Cerebellar nuclear complex (tissue), 1 donor: ENCODE measurements at places on chromosomes 4 and X.

DNA sequence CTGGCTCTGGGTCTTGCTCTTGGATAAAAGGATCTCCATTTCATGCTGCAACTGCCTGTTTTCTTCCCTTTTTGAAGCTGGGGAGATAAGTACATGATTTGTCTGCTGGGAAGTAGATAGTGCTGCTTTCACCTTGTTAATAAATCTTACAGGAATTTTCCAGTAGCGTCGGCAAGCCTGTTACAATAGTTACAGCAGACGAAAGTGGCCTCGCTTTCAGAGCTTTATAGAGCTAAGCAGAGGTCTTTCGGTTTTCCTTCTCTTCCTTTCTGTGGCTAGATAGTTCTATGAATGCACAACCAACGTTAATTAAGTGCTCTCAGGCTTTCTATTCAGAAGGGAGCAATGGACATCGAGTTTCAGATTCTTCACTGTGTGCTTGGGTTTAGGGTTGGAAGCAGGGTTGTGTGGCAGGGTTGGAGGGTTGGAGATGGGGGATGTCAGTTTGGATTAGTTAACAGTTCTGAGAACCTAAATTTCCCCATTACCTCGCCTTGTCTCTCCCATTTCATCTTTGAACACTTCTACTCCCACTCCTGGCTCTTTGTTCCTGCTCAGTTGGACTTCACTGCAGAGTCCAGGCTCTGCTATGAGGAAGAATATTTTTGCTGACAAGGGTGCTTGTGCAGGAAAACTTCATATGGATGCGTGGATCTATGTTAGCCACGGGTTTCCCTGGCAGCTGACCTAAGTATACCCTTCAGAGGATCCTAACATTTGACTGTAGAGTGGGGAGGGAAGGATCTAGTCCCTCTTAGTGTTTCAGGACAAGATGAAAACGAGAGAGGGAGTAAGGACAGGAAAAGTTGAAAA, 237.9 kb downstream of the ARHGAP10 start:
- no peak for DNase-seq

GRCh38 chr4:149638073-149638472, 177.6 kb downstream of the IQCM start:
- DNase-seq, result no peak

GRCh38 chr4:77347351-77347966, 190.5 kb downstream of the CCNG2 start:
- DNase-seq, result no peak

DNA sequence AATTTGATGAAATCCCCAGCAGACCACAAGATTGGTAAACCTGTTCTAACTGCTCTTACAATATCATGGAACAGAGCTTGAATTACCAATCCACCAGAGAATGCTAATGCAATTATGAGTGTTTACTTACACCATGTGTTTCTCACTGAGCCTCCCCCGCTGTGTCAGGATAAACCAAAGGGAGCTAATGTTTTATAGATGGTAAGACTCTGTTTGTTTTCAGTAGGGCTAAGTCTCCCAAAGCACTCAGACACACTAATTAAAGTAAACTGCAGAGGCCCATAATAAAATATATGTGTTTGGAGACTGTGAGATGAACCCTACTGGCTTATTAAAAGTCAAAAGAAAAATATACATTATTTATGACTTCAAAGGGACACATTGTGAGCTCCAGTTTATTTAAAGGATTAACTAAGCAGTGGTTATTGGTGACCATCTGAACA, 261.7 kb upstream of the FAM241A start:
- DNase-seq, result no peak

DNA sequence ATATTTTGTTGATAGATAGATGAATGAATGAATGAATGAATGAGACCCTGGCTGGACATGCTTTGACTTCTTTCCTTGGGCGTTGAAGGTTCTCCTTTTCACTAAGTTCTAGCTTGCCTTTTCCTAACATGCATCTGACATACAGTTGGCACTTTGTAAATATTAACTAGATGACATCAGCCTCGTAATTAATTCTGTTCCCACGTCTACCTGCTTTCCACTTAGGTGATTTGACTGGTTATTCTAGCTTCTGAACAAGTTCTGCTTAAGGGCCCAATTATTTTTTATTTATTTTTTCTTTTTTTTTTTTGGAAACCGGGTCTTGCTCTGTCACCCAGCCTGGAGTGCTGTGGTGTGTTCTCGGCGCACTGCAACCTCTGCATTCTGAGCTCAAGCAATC, 13.9 kb upstream of the RASL11B start:
- DNase-seq, result no peak

DNA sequence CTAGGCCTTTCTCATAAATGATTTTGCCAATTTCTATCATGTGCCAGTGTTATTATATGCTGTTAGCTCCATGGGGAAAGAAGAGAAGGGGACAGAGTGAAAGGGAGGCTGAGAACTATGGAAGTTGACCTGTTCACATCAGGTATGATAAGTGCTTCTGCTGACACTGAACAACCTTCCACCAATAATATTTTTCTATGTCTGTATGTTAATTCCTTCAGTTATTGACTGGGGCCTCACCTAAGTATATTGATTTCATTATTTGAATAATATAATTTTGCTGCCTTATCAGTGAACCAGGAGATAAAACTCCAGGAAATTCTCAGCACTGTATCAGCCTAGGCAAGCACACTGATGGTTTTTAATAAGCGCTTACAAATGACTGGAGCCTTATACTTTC, 262.8 kb downstream of the SNCA start:
- no peak for DNase-seq
